Occipital lobe (tissue), 3 donors: ENCODE measurements at places on chromosomes 13 and 19.

- no peak for DNase-seq
Observed at GRCh38 chr13:79898202-79898826, 417.4 kb downstream of the NDFIP2 start.

DNA sequence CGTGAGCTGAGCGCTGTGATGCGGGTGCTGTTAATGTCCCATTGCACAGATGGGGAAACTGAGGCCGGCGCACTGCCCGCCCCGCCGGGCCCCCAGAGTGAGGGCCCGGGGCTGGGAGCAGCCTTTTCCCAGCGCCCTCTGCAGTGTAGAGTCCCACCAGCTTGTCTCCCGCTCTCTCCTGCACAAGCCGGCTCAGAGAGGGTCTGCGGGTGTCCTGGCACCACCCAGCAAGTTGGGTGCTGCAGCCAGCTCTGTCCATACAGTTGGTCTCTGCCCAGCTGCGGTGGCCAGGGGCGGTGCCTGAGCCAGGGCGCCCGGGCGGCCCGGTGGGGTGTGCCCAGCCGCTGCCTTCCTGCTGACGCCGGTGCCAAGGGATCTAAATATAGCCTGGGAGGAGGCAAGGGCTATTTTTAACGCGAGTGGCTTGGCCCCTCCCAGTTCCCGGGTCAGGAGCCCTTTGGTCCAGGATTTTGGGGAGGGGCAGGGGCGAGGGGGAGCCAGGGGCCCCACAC is 19.3 kb downstream of the GADD45B start:
- DNase-seq, result no peak

GRCh38 chr13:42129033-42129432 is 80.6 kb downstream of the DGKH start:
- DNase-seq, result no peak

DNA sequence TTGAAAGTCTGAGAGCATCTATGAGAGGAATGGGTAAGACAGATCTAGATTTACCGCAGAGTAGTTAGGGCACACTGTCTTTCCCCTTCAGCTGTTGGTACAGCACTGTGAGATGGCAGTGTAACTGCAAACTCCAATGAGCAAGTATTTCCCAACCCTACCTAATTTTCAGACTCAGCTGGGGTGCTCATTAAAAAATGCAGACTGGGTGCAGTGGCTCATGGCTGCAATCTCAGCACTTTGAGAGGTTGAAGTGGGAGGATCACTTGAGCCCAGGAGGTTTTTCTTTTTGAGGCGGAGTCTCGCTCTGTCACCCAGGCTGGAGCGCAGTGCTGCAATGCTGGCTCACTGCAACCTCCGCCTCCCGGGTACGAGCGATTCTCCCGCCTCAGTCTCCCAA is 12.6 kb downstream of the QPCTL start:
- DNase-seq, result no peak

- DNase-seq, result no peak
Observed at GRCh38 chr19:6761053-6761676, 6.1 kb downstream of the SH2D3A start.

- no peak for DNase-seq
Observed at GRCh38 chr19:46620716-46621115, 4.2 kb downstream of the PTGIR start.

DNA sequence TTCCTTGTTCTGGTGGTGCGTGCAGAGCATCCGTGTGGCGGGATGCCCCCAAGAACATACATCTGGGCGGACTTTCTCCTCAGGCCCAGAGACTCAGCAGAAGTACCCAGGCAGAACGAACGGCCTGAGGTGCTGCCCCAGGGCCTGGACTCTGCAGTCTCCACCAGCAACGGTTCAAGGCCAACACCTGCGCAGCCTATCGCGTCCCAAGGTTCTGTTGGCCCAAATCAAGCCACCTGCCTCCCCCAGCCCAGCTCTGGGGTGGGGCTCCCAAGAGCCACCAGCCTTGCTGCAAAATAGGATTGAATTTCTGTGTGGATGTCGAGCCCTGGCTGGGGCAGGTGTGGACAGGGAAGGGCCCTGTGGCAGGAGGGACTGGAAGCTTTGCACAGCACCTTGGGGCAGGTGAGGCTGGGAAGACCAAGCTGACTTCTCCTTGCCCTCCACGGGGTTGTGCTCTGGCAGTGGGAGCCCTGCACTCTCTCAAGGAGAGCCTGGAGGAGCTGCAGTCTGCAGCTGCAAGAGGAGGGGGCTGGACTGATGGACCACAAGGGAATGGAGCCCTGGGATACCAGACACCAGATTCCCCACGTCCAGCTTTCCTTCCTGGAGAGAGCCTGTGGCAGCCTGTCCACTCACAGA is 146.9 kb downstream of the ZNF536 start:
- no peak for DNase-seq

GRCh38 chr19:29770648-29771047 is 41.1 kb upstream of the CCNE1 start:
- no peak for DNase-seq
